ENCODE measurements at places on chromosomes 4 and X.
A peak's percentile ranks its signal among the peaks of the same experiment; 100 is the strongest.

DNA sequence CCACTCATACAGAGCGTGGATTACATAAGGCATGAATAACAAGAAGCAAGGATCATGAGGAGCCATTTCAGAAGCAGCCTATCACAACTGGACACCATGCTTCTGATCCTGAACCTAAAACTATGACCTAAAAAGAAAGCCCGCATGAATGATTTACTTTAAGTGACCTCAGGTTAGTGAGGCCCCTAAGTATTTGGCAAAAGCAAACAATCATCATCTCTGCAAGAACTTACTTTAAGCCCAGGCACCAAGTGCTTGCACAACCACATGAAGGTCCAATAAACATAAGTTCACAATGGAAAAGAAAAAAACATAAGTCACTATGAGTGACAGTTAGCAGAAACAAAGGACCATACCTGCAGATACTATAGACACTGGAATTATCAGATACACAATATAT lies 7.9 kb upstream of the MBTPS2 start:
- DNase-seq, result no peak

DNA sequence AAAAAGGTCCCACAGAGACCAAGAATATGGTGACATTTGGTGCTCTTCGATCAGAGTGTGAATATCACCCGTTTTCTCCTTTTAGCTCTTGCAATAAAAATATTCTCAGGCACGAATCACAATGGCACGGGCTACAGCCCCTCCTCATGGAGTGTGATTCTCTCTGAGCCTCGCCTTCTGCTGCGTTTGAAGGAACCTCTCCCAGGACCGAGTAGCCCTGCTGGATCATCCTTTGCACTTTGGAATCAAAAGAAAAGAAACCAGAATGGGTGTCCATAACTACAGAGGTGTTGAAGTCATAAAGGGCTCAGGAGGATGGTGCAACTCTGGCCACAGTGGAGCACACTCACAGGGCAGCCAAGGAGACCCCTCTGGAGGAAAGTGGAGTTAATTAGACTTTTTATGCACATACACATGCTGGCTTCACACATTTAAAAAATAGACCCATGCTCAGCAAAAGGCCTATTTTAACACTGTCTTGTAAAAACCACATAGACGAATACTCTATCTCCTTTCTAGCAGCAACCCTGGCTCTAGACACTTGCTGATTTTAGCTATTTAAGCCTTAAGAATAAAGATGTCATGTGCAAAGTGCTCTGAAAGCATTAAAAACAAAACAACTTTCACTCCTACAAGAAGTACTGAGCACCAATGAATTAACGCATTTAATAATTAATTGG lies 19.1 kb downstream of the MAML3 start:
- no peak for DNase-seq

- peak; percentile 26 for DNase-seq
These were observed 695 bp upstream of the PIGA start for GRCh38 chrX:15336023-15336413.

- DNase-seq, result no peak
These were observed 61.1 kb downstream of the FBXO8 start for GRCh38 chr4:174222266-174222872.

DNA sequence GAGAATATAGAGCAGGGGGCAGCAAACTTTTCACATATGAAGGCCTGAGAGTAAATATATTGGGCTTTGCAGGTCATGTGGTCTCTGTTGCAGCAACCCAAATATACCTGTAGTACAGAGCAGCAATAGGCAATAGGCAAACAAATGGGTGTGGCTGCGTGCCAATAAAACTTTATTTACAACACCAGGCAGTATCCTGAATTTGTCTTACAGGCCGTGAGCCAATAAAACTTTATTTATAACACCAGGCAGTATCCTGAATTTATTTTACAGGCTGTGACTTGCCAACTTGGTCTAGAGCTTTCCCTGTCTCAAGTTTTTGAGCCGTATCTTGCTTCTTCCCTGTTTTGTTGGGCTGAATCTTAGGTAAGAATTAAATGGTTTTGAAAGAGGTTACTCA lies 118.2 kb downstream of the PHEX start:
- DNase-seq, result no peak

DNA sequence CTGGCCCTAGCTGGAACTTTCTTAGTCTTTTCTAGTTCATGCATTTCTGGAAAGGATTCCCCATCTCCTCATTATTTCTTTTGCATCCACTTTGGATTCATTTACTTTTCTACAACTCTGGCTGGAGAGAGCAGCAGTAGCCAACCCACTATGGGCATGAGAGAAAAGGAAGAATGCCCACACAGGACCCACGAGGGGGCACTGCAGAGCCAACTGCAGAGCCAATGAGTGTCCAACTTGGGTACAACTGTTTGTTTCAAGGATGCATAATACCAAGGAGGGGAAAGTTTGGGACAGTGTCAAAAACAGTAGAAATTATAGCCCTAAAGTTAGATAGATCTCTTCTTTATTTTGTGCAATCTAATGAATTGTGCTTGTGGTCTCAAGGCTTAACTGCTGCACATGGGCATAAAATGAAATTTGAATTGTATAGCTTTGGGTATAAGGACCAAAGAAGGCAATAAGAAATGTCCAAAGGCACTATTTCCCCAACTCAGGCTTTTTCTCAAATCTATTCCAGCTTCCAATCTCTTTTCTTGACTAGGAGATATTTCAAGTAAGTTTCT lies 230.6 kb downstream of the NSUN7 start:
- DNase-seq, result no peak

- peak; percentile 8 for DNase-seq
These were observed 1.3 kb upstream of the CCNI start for GRCh38 chr4:77076889-77077635.

- no peak for DNase-seq
These were observed 32.9 kb downstream of the RAI2 start for GRCh38 chrX:17828171-17828570.

DNA sequence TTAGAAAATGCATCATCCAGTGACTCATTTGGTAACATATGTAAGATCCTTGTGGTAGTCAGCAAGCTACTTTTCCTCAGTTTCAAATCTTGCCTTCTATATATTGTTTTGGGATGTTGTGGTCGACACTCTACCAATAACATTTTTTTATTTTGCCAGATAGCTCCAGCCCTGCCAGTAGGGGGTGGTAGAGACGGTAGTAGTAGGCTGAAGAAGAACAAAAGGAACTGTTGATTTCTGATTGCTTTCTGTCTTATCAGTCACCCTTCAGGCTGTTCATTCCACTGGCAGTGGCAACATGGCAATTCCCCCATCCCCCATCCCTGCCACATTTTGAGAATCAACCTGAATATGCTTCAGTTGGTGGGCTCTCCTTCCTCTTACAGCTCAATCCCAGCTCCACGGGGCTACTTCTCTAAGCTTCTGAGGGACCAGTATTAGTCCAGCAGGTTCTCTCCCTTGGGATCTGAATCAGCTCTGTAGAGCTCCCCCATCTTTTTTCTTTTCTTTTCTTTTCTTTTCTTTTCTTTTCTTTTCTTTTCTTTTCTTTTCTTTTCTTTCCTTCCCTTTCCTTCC lies 171.5 kb upstream of the VEGFC start:
- DNase-seq, result no peak

DNA sequence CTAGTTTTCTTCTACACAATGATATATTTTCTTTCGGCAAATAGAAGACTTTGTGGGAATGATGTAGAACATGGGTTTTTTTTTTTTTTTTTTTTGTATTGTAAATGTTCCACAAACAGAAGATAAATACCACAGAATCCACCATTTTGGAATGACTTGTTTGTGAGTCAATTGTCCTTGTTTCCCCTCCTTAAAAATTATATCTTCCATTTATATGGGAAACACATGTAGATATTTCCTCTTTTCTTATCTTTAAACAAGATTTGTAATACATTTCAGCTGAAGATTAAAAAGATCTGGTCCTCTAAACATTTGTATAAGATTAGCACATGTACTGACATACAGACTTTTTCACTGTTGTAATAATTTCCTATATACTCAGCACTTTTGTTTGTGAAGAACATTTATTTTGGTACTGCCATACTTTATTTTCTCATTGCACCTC lies 304.6 kb downstream of the SPRY1 start:
- no peak for DNase-seq

GRCh38 chr4:10104211-10104990 lies 12.2 kb downstream of the WDR1 start:
- no peak for DNase-seq

DNA sequence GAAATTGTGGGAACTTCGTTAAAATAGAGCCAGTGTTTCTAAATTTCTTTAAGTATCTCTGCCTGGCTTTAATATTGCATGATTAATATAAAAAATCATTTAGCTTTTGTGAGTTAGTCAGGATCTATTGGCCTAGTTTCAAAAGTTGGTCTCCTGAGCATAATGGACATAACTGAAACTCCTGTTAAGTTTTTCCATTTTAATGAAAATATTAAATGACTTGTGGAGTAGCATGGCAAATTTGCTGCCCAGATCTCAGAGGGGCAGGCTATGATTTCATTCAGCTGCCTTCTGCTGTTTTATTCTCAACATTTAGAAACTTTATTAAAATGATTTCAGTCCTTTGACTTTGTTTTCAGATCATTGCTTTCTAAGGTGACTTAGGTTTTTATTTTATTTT lies 962.9 kb upstream of the GRID2 start:
- no peak for DNase-seq

GRCh38 chr4:124224256-124224655 lies 488.3 kb downstream of the ANKRD50 start:
- no peak for DNase-seq
